Right hindlimb (tissue), 1 donor: ENCODE measurements at places on chromosomes 7 and 10.

GRCh38 chr7:2471396-2471795, 4.8 kb downstream of the GRIFIN start:
- DNase-seq, result peak; percentile 80

GRCh38 chr10:119970107-119970506, 77.6 kb downstream of the SEC23IP start:
- no peak for DNase-seq

DNA sequence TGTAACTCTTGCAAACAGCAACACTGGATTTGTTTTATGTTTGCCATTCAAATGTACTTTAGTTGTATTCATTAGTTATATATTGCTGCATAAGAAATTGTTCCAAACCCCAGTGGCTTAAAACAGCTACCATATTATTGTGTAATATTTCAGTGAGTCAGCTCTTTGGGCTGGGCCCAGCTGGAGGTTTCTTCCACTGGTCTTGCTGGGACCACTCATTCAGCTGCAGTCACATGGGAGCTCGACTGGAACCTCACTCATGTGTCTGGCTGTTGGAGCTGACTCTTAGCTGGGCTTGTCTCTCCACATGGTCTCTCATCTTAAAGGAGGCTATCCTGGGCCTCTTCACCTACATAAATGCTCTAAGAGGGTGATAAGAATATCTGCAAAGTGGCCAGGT, 23.2 kb upstream of the PIP4K2A start:
- no peak for DNase-seq

DNA sequence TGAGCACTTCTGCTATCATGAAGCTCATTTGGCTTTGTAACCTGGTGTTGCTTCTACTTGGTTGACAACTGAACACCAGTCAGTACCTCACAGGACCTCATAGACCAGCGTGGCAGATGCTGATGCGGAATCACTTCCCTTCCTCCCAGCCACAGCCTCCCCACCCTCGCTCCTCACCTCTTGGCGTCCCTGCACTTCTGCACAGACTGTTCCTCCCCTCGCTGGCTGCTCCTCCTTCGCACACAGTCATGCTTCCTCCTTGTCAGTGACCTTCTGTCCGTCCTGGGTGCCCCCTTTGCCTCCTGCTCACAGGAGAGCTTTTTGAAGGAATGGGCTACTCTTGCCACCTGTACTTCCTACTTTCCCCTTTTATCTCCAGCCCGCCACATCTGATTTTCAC, 61.4 kb upstream of the CTBP2 start:
- no peak for DNase-seq

DNA sequence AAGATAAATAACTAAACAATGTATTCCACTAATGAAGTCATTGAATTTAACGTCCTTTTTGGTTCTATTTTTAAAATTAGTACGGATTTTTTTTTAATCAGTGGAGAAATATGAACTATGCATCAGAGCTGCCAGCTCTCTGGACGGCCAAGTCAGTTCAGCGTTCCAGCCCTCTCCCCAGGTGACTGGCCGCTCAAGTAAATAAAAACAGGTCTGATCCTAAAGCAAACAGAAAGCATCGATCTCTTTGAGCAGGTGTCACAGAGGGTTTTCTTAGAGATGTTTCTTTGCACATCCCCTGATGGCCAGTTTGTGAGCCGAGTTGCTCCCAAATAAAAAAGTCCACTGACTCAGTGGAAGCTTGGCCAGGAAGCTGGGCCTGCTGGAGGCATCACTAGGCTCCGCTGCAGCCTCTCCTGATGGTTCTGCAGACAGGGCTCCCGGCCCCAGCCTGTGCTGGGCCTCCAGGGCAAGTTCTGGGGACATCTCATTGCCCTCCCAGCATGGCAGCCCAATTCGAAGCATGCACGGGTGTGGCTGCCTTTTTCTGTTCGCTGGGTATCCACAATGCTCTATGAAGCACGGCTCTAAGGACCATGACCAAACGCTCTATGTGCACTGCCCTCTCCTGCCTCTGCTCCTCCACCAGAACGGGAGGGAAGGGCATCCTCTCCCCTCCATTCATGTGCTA, 74.7 kb upstream of the PPP2R2D start:
- no peak for DNase-seq

GRCh38 chr10:123402021-123402420, 247.8 kb downstream of the BUB3 start:
- DNase-seq, result no peak

DNA sequence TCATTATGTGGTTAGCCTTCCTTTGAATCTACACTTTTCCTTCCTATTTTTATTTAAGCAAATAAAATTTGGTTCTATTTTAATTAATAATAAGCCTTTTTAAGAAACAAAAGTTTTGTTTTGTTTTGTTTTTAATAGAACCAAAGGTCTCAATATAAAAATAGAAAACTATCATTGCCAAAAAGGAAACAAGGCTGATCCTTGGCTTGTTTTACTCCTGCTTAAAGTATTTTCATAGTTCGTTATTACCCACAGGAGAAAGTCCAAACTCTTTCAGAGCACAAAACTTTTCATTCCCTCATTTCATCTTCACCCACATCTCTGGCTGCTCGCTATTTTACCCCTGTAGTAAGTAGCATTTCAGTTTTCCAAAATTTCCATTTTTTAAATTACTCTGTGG, 374.8 kb downstream of the SEMA3D start:
- no peak for DNase-seq

DNA sequence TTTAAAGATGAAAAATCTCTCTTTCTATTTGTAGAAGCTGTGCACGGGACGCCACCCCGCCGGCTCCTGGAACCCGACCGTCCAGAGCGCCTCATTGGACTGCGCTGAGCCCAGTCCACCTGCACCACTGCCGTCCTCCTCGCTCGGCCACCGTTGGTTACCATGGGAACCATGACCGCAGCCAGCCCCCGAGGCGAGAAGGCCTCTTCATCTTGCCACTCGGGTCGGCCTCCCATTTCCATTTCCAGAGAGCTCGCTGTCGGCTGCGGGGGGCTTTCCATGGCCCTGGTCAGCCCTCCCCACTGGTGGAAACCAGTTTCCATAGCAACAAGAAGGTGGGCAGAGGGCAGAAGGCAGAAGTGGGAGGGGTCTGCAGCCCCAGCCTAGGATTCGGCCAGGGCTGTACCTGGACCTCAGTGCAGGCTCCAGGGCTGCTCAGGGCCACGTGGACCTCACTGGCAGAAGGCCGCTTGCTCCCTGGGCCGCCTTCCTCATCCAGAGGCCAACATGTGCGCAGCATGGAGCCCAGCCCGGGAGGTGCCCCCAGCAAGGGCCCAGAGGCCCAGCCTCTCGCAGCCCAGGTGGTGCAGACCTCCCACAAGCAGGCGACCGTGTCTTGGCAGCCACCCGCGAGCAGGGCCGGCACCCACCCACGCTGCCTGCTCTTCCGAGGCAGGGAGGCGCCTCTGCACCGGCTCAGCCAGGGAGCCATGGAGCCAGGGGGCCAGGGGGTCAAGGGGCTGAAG, 283.5 kb upstream of the PPP2R2D start:
- DNase-seq, result no peak

DNA sequence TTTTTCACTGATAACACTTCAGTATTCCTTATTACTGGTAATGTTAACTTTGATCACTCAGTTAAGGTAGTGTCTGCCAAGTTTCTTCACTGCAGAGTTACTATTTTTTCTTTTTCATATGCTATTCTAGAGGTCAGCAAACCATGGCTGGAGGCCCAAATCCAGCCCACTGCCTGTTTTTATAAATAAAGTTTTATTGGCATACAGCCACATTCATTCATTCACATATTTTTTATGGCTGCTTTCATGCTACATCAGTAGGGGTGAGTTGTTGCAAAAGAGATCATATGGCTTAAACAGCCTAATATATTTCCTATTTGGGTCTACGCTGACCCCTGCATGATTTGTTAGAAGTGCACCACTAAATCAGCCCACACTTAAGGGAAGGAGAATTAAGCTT, 10.9 kb downstream of the RPEL1 start:
- DNase-seq, result no peak

DNA sequence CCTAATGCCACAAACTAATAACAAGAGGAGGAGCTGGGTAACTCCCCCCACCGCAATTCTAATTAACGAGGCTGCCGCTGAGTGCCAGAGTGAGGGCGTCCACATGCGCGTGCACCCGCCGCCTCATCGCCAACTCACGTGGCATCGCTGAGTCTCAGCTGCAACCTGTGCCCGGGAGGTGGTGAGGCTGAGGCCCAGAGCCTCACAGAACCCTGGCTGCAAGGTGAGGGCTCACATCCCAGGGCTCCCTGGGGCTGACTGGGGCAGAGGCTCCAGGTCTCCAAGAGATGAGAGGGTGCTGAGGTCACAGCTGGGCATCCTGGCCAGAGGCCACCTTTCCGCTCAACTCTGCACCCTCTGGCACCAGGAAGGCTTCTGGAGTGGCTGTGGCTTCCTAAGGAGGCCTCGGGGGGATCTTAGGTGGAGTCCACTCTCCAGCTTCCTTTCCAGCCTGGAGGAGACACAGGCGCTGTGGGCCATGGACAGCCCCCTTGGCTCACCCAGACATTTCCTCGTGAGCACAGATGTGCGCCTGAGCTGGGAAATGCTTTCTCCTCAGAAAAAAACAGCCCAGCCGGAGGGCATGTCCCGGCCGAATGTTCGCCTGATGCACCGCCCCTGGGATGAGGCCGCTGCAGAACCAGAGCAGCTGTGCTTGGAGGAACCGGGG, 242.6 kb downstream of the MAD1L1 start:
- DNase-seq, result peak; percentile 82

- no peak for DNase-seq
These were observed 96.1 kb downstream of the COL28A1 start for GRCh38 chr7:7439564-7439963.

DNA sequence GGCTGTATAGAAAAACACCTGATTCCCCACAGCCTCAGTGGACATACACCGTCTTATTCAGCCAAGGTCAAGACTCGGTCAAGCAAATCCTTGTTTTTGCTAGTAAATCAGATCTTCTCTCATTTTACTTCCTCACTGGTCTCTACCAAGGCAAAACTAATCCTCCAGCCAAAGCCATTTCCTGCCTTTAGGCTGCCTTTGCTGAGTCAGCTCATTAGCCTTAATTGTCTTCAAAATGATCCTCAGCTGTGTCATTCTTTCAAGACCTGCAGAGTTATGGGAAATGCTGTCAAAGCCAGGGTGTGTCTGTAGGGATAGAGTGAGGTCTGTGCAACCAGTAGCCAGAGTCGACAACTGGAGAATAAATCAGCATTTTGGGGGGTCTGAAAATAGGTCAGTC, 107.2 kb upstream of the FAM180A start:
- DNase-seq, result peak; percentile 32

GRCh38 chr10:44020322-44021111, 364.4 kb downstream of the CXCL12 start:
- DNase-seq, result peak; percentile 62

- DNase-seq, result no peak
These were observed 86.4 kb downstream of the PRPF18 start for GRCh38 chr10:13673156-13673555.

- DNase-seq, result no peak
These were observed 547.4 kb downstream of the ZWINT start for GRCh38 chr10:55813451-55814170.

- peak; percentile 85 for DNase-seq
These were observed 26.4 kb upstream of the GNA12 start for GRCh38 chr7:2870471-2870931.

- no peak for DNase-seq
These were observed 79.5 kb downstream of the PAX2 start for GRCh38 chr10:100824886-100825285.

- DNase-seq, result no peak
These were observed 142.6 kb upstream of the CDC14C start for GRCh38 chr7:48781752-48782151.

GRCh38 chr10:116164291-116164690, 108.7 kb downstream of the GFRA1 start:
- no peak for DNase-seq

GRCh38 chr7:25311346-25311745, 83.1 kb upstream of the NPVF start:
- no peak for DNase-seq

- no peak for DNase-seq
These were observed 17.3 kb downstream of the DAGLB start for GRCh38 chr7:6430271-6430940.

- DNase-seq, result no peak
These were observed 2.5 kb downstream of the UFSP1 start for GRCh38 chr7:100886936-100887515.

DNA sequence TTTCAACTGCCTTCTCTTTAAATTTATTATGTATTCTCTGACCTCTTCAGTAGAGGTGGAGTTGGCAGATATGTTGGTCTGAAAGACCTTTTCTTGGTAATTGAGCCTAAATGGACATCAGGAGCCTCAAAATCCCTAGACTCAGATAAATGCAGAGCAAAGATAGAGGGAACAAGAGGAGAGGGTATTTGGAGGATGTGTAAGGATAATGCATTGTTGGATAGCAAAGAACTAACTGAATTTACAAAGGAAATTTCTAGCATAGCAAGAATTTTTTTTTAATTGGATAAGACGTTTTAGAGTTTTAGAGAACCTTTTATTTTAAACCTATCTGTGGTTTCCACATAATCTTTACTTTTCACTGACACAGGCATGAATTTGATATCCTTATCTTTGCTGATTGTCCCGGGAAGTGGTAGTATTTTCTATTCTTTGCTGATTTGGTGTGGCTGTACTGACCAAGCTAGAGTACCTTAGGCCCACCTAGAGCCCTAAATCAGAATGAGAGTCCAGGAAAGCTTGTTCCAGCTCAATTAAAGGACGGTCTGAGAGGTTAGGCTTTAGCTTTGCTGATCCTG, 91.3 kb downstream of the NRF1 start:
- no peak for DNase-seq

GRCh38 chr7:51067757-51068156, 248.9 kb downstream of the COBL start:
- DNase-seq, result peak; percentile 65

- peak; percentile 70 for DNase-seq
These were observed 49.2 kb upstream of the MGMT start for GRCh38 chr10:129417870-129418269.

DNA sequence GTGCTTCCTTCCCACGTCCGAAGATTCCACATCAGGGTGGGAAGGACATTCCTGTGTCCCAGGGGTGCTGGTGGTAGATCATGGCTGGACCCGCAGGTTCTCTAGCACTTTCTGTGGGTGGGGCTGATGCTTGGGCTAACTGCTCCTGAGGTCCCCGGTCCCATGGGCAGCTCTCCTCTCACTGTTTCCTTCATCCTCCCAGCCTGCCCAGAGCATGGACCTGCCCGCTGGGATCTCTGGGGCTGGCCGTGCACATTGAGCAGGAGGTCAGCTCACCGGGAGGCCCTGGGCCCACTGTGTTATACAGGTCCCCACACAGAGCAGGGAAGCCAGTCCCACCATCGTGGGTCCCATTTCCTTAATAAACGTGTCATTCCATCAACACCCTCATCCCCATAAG, 502.3 kb downstream of the TCERG1L start:
- no peak for DNase-seq

- DNase-seq, result no peak
These were observed 11.0 kb downstream of the ZMIZ1 start for GRCh38 chr10:79079490-79080355.

GRCh38 chr10:36703179-36703578, 422.2 kb upstream of the ANKRD30A start:
- DNase-seq, result no peak

DNA sequence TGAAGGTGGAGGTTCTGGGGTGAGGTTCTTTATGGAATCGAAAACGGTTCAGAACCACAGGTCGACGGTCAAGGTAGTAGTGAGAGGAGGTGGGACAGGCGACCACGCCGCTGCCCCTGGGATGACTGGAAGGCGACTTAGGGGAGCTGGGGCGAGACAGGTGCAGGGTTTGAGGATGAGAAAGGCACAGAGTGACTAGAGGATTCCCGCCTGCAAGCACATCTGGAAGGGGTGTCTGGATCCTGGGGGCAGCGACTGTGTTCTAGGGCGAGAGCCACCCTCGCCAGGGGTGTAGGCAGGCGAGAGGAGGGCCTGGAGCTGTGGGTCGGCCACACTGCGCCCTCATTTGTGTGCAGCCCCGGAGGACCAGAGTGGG, 468 bp upstream of the IRF5 start:
- DNase-seq, result no peak

- no peak for DNase-seq
These were observed 16.3 kb upstream of the ABLIM1 start for GRCh38 chr10:114674346-114674745.
